ENCODE measurements at places on chromosomes 13 and 19. TPM values are rescaled to one million over a fixed set of nuclear protein-coding genes. Genes with fewer than 3 reads are reported as not detected.

The ZNF540 gene
- total RNA-seq, result 0.41 TPM

The CGB5 gene
- total RNA-seq, result not detected

The ABCA7 gene
- 19.6 TPM for total RNA-seq

The TSPAN16 gene
- not detected for total RNA-seq

The NLRP5 gene
- not detected for total RNA-seq

The IGLON5 gene
- total RNA-seq, result 7.0 TPM

The SERPINE3 gene
- total RNA-seq, result not detected

The ZNF729 gene
- total RNA-seq, result not detected

The LRRC4B gene
- 0.18 TPM for total RNA-seq

The SYNE4 gene
- 1.9 TPM for total RNA-seq

The BIVM gene
- total RNA-seq, result 33.3 TPM

The THSD8 gene
- 29.8 TPM for total RNA-seq

The CEACAM19 gene
- 1.3 TPM for total RNA-seq

The KASH5 gene
- 0.14 TPM for total RNA-seq

The LILRB5 gene
- total RNA-seq, result not detected
